Activated T-cell treated with anti-CD3 and anti-CD28 coated beads, Interleukin-2, amount 50 U/mL, for 72 hours (primary cell): ENCODE measurements at places on chromosomes 2 and 18.

GRCh38 chr2:231315896-231316295, 79.6 kb upstream of the B3GNT7 start:
- H3K4me1 ChIP-seq = no peaks in the 10 kb centered on the region
- peaks cover 8% of the 10 kb centered on the region for H3K36me3 ChIP-seq
- H3K27me3 ChIP-seq = no peaks in the 10 kb centered on the region
- no peak for DNase-seq
- H3K4me3 ChIP-seq = no peak overlapping the region

DNA sequence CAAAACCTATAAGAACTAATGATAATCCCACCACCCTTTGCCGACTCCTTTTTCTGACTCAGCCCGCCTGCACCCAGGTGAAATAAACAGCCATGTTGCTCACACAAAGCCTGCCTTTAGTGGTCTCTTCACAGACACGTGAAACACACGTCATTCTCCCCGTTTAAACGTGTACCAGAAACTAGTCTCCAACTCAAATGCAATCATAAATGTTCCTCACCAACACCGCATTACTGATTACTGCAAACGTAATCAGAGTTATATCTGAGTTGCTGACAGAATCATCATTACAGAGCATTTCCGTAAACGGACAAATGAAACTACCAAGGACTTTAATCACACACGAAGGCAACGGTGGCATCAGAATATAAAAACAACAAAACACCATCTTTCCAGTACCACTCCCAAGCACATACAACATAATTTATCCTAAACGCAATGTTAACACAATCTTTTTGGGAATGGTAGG, 1.9 kb downstream of the CLK1 start:
- peaks cover 59% of the 10 kb centered on the region for H3K4me1 ChIP-seq
- H3K27ac ChIP-seq = peak overlapping the region; percentile 96
- H3K36me3 ChIP-seq = peaks cover 32% of the 10 kb centered on the region
- peak overlapping the region; percentile 93 for H3K4me3 ChIP-seq
- peak; percentile 77 for DNase-seq

DNA sequence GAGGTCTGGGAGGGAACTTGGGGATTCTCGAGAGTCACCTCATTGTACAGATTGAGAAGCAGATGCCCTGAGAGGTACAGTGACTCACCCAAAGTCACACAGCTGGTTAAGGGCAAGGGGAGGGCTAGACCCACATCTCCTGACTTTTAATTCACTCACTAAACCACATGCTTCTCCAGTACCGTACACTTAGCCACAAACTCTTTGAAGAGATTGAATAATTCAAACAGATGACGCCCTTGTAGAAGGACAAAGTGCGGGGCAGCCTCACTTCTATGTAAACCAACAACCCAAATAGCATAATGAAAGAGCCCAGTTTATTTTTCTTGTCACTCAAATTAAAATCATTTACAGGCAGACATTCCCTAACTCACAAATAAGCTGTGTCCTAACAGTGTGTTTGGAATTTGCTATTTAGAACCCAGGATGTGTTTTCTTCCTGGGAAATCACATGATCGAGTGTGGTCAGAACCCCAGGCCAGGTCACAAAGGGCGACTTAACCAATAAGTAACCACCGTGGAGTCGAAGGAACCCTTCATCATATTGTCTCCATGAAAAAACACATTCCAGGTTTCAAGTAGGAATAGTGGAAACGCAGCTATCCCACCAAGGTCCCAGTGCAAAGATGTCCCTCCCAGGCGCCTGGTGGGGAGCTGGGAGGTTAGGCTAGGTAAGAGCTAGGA, 35.8 kb upstream of the PTPN4 start:
- peak overlapping the region; percentile 54 for H3K4me3 ChIP-seq
- H3K4me1 ChIP-seq = peaks cover 25% of the 10 kb centered on the region
- peak; percentile 42 for DNase-seq
- no peaks in the 10 kb centered on the region for H3K27me3 ChIP-seq

DNA sequence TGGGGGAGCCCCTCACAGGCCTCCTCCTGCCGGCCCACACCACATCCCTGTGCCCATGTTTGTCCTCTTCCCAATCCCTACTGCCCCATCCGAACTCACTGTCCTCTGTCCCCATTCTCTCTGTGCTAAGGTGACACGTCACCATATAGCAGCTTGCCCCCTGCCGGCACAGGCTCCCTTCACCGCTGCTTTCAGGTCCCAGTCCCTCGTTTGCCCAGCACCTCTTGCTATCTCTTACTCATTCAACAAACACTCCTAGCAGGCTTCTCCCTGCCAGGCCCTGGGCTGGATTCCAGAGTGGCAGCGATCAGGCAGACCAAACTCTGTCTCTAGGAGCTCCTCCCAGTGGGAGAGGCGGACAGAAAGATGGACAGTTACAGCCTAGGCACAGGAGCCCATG, 74.3 kb downstream of the TFCP2L1 start:
- DNase-seq = no peak
- H3K4me1 ChIP-seq = no peaks in the 10 kb centered on the region
- no peaks in the 10 kb centered on the region for H3K27me3 ChIP-seq
- no peak overlapping the region for H3K27ac ChIP-seq

- peaks cover 55% of the 10 kb centered on the region for H3K27me3 ChIP-seq
- DNase-seq = no peak
- H3K4me1 ChIP-seq = peaks cover 79% of the 10 kb centered on the region
Observed at GRCh38 chr2:110853948-110854347, 121.6 kb downstream of the ACOXL start.

DNA sequence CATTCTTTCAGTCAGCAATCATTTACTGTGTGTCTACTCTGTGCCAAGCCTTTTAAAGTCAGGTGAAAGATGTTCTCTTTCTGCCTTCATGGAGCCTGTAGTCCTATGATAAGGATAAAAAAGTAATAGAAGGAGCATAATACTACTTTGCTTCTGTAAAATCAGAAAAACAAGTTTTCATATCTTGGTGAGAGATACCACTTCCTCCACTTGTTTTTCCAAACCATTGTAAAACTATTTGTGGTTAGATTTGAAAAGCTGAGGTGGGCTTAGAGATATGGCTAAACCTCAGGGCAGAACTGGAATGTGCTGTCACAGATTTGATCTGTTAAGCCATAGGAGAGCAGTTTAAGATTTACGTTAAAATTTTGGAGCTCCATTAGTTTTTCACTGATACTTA, 104.7 kb upstream of the FAM117B start:
- H3K27me3 ChIP-seq = no peaks in the 10 kb centered on the region
- no peak overlapping the region for H3K4me3 ChIP-seq
- H3K36me3 ChIP-seq = no peaks in the 10 kb centered on the region
- no peak overlapping the region for H3K27ac ChIP-seq
- peaks cover 18% of the 10 kb centered on the region for H3K4me1 ChIP-seq

DNA sequence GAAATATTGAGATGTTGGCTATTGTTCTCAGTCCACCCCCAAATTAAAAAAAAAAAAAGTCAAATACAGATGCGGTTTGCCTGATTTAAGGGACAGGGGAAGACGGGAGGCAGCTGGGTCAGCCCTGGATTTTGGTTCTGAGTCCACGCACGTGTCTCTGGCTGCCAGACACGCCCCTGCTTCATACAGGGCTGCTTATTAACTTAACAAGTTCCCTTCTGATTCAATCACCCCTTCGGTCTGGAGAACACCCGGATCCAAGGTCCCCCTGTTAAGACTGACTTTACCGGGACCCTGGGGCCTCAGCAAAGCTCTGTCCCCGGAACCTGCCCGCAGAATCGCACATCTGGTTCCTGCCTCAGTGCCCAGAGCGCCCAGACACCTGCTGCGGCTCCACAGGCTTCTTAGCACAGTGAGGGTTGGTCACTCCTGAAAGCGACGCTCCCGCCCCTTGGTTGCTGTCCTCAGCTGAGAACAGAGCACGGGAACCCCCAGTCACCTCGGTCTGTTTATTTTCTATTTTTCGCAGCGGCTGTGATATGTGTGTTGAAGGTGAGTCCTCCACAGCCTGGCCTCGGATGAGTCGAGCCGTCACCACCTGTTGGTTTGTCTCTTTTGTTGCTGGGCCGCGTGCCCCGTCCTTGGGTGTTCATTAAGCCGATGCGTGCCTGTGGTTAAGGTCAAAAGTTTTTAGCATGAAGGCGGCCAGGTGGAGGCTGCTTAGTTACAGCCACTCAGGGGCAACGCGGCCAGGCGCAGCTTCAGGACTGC, 57.2 kb downstream of the RTP5 start:
- H3K4me1 ChIP-seq = peaks cover 20% of the 10 kb centered on the region
- no peaks in the 10 kb centered on the region for H3K36me3 ChIP-seq
- DNase-seq = no peak
- H3K27ac ChIP-seq = no peak overlapping the region
- no peak overlapping the region for H3K4me3 ChIP-seq

DNA sequence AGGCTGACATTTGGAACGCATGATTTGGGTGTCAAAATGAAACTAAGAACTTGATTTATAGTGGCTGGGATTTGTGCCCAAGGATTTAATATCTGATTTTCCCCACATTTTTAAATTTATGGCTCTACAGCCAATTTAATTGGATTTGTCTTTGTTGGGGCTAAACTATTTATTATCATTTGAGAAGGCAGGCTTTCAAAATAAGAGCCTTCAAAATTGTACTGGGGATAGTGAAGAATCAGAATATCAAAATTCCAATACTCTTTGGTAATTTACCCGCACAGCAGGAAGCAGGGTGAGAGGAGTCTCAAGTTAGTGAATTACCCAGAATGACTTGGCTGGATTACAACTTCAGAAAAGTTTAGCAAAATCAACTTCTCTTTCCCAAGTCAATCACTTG, 278.1 kb downstream of the LRATD1 start:
- no peak overlapping the region for H3K27ac ChIP-seq
- no peaks in the 10 kb centered on the region for H3K4me1 ChIP-seq
- no peak overlapping the region for H3K4me3 ChIP-seq
- H3K36me3 ChIP-seq = no peaks in the 10 kb centered on the region
- no peaks in the 10 kb centered on the region for H3K27me3 ChIP-seq

- H3K27me3 ChIP-seq = no peaks in the 10 kb centered on the region
- peaks cover 1% of the 10 kb centered on the region for H3K36me3 ChIP-seq
- no peak for DNase-seq
- no peak overlapping the region for H3K4me3 ChIP-seq
Observed at GRCh38 chr18:57635003-57635822, 13.6 kb upstream of the NARS1 start.

DNA sequence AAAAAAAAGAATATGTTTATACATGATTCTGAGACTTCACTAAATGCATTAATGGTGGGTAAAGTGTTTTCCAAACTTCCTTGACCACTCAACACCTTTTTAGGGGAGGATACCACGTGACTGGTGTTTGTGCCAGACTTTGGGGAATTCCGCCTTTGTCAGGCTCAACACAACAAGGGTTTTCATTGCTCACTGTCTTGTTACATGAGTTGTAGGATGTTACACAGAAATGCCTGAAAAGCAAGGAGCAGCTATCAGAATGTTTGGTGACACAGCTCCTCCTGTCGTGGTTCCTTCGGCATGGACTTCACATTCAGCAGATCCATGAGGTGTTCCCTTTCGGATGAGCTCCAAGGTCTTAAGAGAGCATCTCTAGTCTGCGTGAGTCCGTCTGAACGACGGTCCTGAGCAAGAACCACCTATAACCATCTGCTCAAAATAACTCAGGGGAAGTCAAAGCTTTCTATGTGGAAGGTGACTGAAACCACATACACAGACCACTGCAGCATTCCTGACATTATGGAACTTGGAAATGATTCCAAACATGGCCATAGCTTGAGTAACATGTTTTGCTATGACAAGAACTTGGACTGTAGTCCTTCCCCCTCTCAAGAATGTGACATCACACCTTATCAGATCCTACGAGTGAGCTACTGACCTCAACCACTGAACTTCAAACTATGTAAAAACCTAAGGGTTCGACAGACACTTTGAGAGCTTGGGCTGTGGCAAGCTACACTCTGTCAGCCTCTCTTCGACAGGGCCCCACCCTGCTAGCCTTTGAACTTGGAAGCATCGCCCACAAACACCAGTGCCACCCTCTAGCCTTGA, 57.5 kb downstream of the MCFD2 start:
- no peak for DNase-seq
- H3K27me3 ChIP-seq = no peaks in the 10 kb centered on the region
- no peak overlapping the region for H3K27ac ChIP-seq
- no peaks in the 10 kb centered on the region for H3K36me3 ChIP-seq
- H3K4me3 ChIP-seq = no peak overlapping the region
